ENCODE measurements at places on chromosomes 2 and 18. TPM values are rescaled to one million over a fixed set of nuclear protein-coding genes. Genes with fewer than 3 reads are reported as not detected.
A peak's percentile ranks its signal among the peaks of the same experiment; 100 is the strongest.

DNA sequence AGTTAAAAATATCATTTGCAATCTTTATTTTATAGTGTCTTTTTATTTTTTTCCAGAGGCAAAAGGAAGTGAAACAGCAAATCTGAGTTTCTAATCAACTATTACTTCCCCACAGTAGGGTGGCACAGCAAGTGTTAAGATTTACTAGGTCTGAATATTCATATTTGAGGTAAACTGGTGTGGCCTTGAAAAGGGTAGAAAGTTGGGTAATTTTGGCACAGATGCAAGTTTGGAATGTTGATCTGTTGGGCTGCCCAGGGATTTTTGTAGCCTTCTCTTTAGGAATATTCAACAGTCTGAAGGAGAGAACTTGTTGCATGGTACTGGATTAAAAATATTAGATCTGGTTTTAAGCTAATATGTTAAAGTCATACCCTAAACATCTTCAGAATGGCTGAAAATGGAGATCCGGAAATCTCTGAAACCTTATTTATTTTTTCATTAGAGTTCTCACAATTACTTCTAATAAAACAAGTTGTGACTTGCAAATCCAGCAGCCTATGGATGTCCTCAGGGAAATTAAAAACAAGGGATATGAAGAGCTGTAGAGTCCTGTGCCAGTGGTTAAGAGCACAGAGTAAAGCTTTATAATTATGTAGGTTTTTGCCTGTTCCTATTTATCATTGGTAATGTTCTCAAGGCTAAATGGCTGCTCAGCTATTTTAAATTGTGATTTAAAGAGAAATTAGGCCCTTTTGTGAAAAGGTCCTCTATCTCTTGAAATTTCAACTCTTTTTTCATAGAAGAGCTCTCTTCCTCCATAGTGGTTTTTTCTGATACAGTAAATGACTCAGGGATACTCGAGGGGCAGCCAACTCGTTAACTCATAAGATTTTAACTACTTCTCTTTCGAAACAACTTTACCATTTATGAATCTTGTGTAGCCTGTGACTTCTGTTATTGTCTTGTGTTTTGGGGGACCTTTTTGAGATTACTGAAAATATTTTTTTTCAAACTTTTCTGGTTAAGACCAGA is 11.0 kb downstream of the TANK start:
- peaks cover 4% of the 10 kb centered on the region for H3K36me3 ChIP-seq
- DNase-seq, result no peak

DNA sequence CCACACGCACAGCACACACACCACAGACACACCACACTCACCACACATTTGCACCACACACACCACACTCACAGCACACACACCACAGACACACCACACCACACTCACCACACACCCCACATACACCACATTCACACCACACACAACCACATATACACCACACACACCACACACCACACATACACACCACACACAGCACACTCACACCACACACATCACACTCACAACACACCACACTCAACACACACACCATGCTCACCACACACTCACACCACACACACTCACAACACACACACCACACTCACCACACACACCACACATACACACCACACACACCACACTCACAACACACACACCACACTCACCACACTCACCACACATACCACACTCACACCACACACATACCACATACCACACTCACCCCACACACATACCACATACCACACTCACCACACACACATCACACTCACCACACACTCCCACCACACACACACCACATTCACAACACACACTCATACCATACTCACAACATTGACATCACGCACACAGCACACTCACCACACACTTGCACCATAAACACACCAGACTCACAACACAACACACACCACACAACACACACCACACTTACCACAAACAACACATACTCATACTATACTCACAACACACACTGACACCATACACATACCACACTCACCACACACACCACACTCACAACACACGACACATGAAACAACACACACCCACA is 60.0 kb downstream of the SDC1 start:
- H3K27me3 ChIP-seq, result 0 out of 2 replicates have a peak, but pooled peaks cover 2% of the 10 kb centered on the region
- H3K4me1 ChIP-seq, result no peaks in the 10 kb centered on the region
- no peak overlapping the region for H3K4me3 ChIP-seq
- no peak for DNase-seq
- no peaks in the 10 kb centered on the region for H3K36me3 ChIP-seq

Gene KCNG2
- total RNA-seq, result not detected

GRCh38 chr2:33476131-33476792 is at the start of gene RASGRP3:
RASGRP3 (plus strand) TSS chr2:33476649; CDS start chr2:33515137, 38,488 bp downstream.
- H3K27me3 ChIP-seq, result no peaks in the 10 kb centered on the region
- H3K4me3 ChIP-seq, result peak within 1 kb of the TSS; percentile 61
- H3K36me3 ChIP-seq, result no peaks in the 10 kb centered on the region
- DNase-seq, result peak; percentile 97
- H3K27ac ChIP-seq, result peak within 1 kb of the TSS; percentile 78

GRCh38 chr2:26268213-26268612 is 23.5 kb downstream of the HADHB start:
- no peaks in the 10 kb centered on the region for H3K4me1 ChIP-seq
- H3K27ac ChIP-seq, result no peak overlapping the region
- peaks cover 16% of the 10 kb centered on the region for H3K36me3 ChIP-seq
- H3K4me3 ChIP-seq, result no peak overlapping the region
- DNase-seq, result no peak
- H3K27me3 ChIP-seq, result no peaks in the 10 kb centered on the region

DNA sequence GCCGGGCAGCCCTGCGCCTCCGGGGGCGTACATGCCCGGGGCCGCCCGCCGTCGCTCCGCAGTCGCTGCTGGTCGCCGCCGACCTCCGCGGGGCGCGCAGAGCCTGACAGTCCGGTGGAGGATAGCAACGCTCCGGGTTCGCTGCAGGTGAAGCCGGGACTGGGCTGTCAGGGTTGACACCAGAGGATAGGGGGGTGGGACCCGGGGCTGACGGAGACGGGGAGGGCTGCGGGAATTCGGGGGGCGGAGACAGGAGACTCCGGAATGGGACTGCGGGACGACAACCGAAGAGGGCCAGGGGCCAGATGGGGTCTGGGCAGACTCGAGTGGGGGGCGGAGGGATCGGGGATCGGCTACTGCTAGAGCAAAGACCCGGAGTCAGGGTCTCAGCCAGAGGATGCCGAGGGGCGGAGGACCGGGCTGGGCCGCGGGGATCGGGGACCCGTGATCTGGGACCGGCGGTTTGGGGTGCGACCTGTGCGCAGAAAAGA is 403 bp downstream of the TMEM127 start:
- peaks cover 12% of the 10 kb centered on the region for H3K4me1 ChIP-seq
- peak overlapping the region; percentile 30 for H3K27ac ChIP-seq
- peak overlapping the region; percentile 75 for H3K4me3 ChIP-seq
- H3K36me3 ChIP-seq, result peaks cover 19% of the 10 kb centered on the region
- peak; percentile 27 for DNase-seq

DNA sequence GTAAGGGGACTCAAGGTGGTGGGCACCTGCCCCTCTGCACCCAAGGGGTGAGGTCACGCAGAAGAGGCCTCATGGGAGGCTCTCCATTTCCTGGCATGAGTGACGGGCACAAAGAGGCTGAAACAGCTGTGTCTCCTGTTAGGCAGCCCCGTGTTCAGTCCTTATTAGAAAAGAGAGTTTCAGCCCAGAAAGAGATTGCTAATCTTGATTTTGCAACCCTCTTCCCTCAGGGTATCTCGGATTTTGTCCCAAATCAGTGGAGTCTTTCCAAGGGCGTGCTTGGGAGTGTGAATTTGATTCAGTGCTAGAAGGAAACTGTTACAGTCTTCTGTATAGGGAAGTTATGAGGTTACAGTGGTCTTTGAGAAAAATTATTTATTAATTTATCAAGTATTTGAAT is 10.4 kb downstream of the TNFRSF11A start:
- no peak for DNase-seq
- no peaks in the 10 kb centered on the region for H3K36me3 ChIP-seq
- no peaks in the 10 kb centered on the region for H3K4me1 ChIP-seq
- H3K4me3 ChIP-seq, result no peak overlapping the region
- no peak overlapping the region for H3K27ac ChIP-seq

GRCh38 chr18:48820483-48821250 is 130.1 kb downstream of the SMAD7 start:
- H3K27me3 ChIP-seq, result no peaks in the 10 kb centered on the region
- no peaks in the 10 kb centered on the region for H3K4me1 ChIP-seq
- no peak overlapping the region for H3K4me3 ChIP-seq
- no peak for DNase-seq
- H3K27ac ChIP-seq, result no peak overlapping the region
- H3K36me3 ChIP-seq, result no peaks in the 10 kb centered on the region

Gene CNNM4
- 4.3 TPM for total RNA-seq

GRCh38 chr2:99942561-99943347 is 199.6 kb downstream of the AFF3 start:
- H3K4me1 ChIP-seq, result no peaks in the 10 kb centered on the region
- H3K27ac ChIP-seq, result no peak overlapping the region
- no peak for DNase-seq
- H3K4me3 ChIP-seq, result no peak overlapping the region
- no peaks in the 10 kb centered on the region for H3K27me3 ChIP-seq

- DNase-seq, result no peak
- H3K27ac ChIP-seq, result no peak overlapping the region
- H3K4me3 ChIP-seq, result no peak overlapping the region
- H3K4me1 ChIP-seq, result peaks cover 17% of the 10 kb centered on the region
These were observed 84.7 kb downstream of the RBMS1 start for GRCh38 chr2:160408959-160409291.

GRCh38 chr2:147420947-147421675 is 423.7 kb upstream of the ACVR2A start:
- no peaks in the 10 kb centered on the region for H3K4me1 ChIP-seq
- H3K27me3 ChIP-seq, result no peaks in the 10 kb centered on the region
- DNase-seq, result no peak
- no peak overlapping the region for H3K4me3 ChIP-seq
- H3K36me3 ChIP-seq, result no peaks in the 10 kb centered on the region
- H3K27ac ChIP-seq, result no peak overlapping the region

Gene STPG4
- 0.14 TPM for total RNA-seq

DNA sequence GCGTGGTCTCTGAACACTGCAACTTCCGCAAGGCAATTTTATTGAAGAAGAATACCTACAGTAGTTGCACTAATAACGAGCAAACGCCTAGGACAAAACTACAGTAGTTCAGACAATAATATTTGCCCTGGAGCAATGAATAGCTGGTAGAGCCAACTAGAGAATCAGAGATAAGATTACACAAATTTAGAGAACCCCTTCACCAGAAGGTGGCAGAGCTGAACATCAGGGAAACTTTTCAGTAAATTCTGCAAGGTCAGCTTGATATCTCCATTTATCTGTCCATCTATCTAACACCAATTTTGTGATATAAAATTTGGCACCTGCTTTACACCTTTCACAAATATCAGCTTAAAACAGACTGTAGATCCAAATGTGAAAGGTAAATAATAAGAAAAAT is 43.8 kb downstream of the CDH19 start:
- H3K4me3 ChIP-seq, result no peak overlapping the region
- peak; percentile 40 for DNase-seq
- no peaks in the 10 kb centered on the region for H3K4me1 ChIP-seq
- no peaks in the 10 kb centered on the region for H3K27me3 ChIP-seq

DNA sequence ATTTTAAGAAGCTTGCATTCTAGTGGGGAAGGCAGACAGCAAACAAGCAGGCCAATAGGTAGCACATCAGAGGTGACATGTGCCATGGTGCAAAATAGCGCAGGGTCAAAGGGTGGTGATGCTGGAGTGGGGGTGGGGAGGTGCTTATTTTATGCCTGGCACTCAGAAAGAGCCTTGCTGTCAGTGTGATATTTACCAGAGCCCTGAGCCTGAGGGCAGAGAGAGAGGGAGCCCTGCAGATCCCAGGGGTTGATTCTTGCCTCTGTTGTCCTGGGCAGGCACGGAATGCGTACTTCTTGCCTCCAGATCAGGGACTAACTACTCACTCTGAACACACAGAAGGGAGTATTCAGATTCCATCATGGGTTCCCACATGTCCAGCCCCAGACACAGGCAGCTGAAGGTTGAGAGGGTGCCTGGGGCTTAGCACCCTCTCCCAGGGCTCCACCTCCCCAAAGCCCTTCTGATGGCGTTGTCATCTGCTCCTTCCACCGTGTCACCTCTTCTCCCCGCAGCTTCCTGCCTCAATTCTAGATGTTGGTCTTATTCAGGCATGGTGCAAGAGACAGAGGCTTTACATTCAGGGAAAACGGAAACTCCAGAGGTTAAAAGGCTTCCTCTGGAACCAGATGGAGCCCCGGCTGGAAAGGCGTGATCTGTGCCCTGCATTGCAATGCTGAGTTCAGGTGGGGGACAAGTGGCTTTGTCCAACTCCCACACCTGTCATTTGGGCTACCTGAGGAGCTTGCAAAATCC is 252.3 kb downstream of the HAUS1 start:
- H3K27ac ChIP-seq, result no peak overlapping the region
- no peak for DNase-seq
- no peak overlapping the region for H3K4me3 ChIP-seq
- H3K27me3 ChIP-seq, result no peaks in the 10 kb centered on the region
- no peaks in the 10 kb centered on the region for H3K36me3 ChIP-seq
- no peaks in the 10 kb centered on the region for H3K4me1 ChIP-seq

DNA sequence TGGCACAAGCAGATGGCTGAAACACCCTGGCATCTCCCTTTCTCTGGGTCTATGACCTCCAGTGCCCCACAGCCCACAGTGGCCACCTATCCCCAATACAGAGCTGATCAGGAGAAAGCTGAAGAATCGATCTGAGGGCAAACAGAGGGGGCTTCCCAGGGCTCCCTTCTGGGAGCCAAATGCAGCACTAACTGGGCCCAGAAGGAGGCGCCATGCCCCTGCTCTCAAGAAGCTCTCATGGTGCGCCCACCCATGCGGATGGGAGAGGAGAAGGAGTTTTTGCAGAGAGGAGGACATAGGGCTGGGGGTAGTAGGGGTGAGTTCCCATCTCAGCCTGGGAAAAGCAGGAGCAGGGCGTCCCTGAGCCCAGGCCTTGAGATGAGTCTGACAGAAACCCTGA is 787.3 kb upstream of the RAB6C start:
- H3K4me1 ChIP-seq, result no peaks in the 10 kb centered on the region
- H3K27me3 ChIP-seq, result 0 out of 2 replicates have a peak, but pooled peaks cover 4% of the 10 kb centered on the region
- no peak for DNase-seq
- H3K36me3 ChIP-seq, result no peaks in the 10 kb centered on the region
- no peak overlapping the region for H3K4me3 ChIP-seq
- no peak overlapping the region for H3K27ac ChIP-seq

DNA sequence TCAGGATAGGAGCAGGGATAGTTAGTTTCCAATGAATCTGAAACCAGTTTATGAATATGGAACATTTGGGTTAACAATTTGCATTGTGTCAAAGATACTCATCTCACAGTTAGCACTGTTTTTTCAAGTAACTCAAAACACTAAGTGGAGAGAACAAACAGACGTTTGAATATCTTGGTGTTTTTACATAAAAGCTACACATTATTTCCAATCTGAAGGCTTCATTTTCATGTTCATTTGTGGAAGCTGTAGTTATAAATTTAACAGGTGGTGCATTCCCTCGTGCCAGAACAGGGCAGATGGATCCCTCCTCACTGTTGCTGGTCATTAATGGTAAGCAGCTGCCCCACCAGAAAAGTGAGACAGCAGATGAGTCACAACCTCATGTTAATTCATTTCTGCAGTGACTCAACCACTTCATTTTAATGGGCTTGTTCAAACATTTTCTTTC is 286.9 kb downstream of the TMX3 start:
- no peaks in the 10 kb centered on the region for H3K27me3 ChIP-seq
- H3K4me1 ChIP-seq, result peaks cover 28% of the 10 kb centered on the region
- no peak overlapping the region for H3K4me3 ChIP-seq

- H3K27me3 ChIP-seq, result peaks cover 15% of the 10 kb centered on the region
- H3K4me1 ChIP-seq, result no peaks in the 10 kb centered on the region
- no peak for DNase-seq
- H3K27ac ChIP-seq, result no peak overlapping the region
- no peaks in the 10 kb centered on the region for H3K36me3 ChIP-seq
These were observed 66.7 kb upstream of the SLC39A10 start for GRCh38 chr2:195590199-195590860.

Gene NFU1
- total RNA-seq, result 58.7 TPM

Gene DSG3
- not detected for total RNA-seq

Measured in SJCRH30 (cell line).